Activated naive CD4-positive, alpha-beta T cell (primary cell): ENCODE measurements at places on chromosomes 6 and 20.

DNA sequence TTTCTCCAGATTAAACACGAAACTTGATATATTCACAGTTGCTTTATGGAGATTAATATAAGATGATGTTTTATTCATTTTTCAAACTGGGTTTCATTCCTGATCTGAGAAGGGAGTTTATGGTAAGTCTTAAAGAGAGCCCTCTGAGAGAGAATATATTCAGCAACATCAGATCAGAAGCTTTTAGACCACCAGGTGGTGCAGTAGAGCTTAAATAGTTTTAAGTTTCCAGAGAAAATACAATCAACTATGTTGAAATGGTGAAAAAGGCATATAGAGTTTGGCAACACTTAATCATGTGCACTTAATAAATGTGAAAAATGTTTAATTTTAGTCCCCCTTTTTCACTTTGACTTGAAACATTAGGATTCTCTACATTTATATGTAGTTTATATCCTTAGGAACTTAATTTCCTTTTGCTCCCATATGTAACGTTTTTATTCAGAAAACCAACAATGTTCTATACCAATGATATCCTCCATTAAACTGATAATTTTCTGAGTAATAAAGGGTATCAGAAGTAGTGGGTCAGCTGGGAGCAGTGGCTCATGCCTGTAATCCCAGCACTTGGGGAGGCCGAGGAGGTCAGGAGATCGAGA lies 86.4 kb upstream of the CLDN20 start:
- no peak for DNase-seq

- no peak for DNase-seq
Measured at GRCh38 chr6:2744209-2744771, 6.4 kb downstream of the MYLK4 start.

DNA sequence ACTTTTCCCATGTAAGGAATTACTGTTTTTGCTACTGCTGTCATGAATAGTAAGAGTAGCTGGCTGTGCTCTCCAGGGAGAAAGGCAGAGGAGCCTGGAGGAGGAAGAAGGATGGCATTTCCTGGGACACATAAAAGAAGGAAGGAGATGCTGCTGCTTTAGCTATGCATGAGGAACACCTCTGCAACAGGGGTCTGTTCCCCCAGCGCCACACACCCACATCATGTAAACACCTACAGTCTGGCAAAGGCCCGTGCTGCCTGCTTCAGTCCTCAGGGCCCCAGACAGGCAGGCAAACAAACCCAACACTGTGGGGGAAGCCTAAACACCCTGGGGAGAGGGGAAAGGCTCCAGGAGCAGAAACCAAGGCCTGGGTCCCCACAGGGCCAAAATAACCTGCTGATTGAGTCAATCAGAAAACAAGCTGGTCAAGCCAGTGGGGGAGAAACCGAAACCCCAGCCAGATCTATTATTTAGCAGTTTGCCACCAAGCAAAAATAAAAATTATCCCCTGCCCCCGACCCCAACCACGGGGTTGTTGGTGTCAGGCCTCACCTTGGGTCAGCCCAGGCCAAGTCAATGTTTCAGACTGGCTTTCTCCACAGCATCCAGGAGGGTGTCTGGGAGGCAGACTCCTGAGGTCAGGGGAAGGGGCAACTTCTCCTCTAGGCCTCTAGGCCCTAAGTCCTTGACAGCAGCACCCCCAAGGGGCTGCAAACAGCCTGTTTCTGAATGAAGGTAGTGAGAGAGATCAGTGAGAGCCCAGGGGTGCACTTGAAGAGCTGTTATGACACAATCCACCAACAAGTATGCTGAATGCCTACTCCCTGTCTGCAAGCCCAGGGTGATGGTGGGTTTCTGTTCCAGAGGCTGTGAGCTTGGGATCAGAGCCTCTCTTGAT lies 34.6 kb upstream of the SCUBE3 start:
- no peak for DNase-seq

GRCh38 chr6:13712599-13712898 lies 914 bp upstream of the RANBP9 start:
- DNase-seq = no peak

GRCh38 chr20:4012589-4012988 lies 2.8 kb downstream of the RNF24 start:
- DNase-seq = no peak

GRCh38 chr6:133428295-133428694 lies 187.1 kb downstream of the EYA4 start:
- no peak for DNase-seq

DNA sequence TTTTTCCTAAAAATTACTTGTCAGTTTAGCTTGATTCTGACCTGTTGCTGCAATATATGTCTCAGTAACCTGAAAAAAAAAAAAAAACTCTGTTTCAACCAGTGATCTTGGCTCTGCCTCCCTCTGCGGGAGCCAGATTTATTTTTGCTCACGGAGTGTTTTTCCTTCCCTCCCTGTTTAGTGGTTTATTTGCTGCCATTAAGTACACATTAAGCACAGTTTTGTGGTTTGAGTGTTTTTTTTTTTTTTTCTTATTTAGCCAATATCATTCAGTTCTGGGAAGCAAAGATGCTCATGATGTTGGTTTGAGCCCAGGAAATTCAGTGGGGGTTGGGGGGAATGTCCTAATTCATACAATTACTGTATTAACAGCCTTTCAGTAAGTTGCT lies 110.1 kb upstream of the GPR6 start:
- DNase-seq = no peak

- no peak for DNase-seq
Measured at GRCh38 chr20:58177799-58178198, 50.7 kb downstream of the ANKRD60 start.

DNA sequence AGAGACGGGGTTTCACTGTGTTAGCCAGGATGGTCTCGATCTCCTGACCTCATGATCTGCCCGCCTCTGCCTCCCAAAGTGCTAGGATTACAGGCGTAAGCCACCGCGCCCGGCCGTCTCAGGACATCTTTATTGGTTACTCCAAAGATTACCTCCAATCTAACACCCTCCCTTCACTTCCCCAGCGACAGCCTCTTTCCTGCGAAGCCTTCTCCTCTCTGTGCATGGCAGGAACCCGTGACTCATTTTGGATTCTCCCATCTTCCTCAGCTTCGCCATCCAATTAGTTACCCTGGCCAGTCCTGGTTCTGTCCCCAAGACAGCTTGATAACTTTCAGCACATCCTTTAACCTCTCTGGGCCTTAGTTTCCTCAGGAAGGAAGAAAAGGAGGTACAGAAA lies 51.3 kb upstream of the TOX2 start:
- no peak for DNase-seq

DNA sequence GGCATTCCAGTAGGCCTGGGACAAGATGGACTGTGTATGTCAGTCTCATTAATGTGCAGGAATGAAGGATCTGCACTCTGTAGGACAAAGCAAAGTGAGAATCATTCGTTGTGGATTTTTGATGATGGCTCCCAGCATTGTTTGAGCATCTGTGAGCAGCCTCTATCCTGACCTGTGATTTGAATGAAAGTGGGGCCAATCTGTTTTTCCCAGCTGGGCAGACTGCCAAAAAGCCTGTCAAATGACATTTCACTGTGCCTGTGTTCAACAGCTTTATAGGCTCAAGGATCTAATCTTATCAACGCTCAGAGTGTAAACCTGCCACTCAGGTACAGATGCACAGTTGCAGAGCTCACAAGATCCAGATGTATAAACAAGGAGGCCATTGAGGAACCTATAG lies 86.7 kb upstream of the SYNDIG1 start:
- DNase-seq = no peak

DNA sequence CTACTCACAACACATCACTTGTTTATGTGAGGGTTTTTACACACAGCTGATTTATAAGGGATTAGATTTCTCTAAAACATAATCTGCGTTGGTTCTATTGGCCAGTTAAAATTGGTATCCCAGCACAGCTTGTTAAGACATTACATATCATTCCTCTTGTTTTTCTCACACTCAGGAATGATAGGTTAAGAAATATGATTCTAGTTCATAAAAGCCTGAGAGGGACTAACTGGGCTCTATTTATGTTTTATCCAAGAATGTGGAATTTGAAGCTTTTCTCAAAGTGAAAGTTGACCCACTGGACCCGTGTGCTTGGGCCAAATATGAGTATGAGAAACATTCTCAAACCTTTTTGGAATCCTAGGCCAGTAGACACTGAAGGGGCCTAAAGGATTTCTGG lies 117.3 kb downstream of the TMEM170B start:
- no peak for DNase-seq

- DNase-seq = no peak
Measured at GRCh38 chr20:40563296-40563950, 125.6 kb downstream of the MAFB start.

GRCh38 chr20:22652681-22653588 lies 68.6 kb upstream of the FOXA2 start:
- DNase-seq = no peak

GRCh38 chr6:33658982-33659689 lies 38.0 kb downstream of the ITPR3 start:
- no peak for DNase-seq

GRCh38 chr6:78599526-78599925 lies 267.8 kb upstream of the IRAK1BP1 start:
- DNase-seq = no peak
